Muscle of leg (tissue), 16 donors: ENCODE measurements at places on chromosomes 6 and 20. TPM values are rescaled to one million over a fixed set of nuclear protein-coding genes. Genes with fewer than 3 reads are reported as not detected.
A peak's percentile ranks its signal among the peaks of the same experiment; 100 is the strongest.

C20orf144 gene
- 0.12 TPM for polyA plus RNA-seq

RHAG gene
- 0.97 TPM for polyA plus RNA-seq

HLA-DRB1 gene
- polyA plus RNA-seq = 16.5 TPM

ARMH2 gene
- polyA plus RNA-seq = not detected

LPA gene
- polyA plus RNA-seq = 0.06 TPM

FAM50B gene
- polyA plus RNA-seq = 7.3 TPM

LKAAEAR1 gene
- not detected for polyA plus RNA-seq

FAM209B gene
- not detected for polyA plus RNA-seq

BPIFB2 gene
- not detected for polyA plus RNA-seq

DNA sequence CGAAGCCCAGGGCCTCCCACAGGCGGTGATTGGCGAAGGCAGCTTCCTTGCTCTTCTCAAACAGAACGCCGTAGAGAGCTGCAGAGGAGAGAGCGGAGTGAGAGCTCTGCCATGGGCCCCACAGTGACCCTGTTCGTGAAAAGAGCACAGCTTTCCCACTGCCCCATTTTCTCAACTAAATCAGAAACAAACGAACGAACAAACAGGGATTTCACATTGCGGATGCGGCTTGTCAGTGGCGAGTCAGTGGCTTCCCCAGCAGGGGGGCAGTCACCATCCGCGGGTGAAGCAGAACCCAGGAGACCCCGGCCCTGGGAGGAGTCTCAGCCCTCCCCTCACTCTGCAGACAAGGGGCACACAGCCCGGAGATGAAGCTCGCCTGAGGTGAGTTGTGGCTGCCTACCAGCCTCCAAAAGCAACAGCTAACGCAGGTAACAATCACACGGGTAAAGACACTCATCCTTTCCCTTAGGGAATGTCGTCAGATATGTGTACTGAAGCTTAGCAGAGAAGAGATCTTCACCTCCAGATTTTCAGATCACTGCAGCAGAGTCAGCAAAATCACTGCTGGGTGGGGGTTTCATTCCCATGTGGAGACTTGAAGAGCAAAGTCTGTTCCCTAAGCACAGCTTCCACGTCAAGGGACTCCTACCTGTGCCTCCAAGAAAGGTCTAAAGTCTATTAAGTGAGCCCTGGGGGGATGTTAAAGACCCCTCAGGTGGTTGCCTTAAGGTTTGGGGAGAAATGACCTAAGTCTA lies 51.2 kb upstream of the GPR31 start:
- DNase-seq = no peak

DNA sequence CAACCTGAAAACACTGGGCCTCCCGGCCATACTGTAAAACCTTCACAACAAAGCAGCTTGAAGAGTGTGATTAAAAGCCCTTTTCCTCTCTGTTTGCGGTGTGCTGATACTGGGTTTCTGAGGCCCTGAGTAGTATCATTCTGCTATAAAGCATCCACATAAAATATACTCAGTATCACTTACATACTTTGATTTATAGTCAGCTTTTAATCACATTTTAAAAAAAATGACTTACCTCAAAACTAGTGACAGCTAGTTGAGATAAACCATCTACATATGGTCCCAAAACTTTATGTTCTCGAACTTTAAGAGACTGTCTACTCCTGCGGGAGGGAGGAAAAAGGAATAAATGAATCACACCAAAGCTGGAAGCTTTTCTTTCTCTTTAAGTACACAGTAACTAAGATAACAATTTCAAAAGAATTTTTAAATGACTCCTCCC lies 135.7 kb downstream of the KIF13A start:
- DNase-seq = peak; percentile 27

DNA sequence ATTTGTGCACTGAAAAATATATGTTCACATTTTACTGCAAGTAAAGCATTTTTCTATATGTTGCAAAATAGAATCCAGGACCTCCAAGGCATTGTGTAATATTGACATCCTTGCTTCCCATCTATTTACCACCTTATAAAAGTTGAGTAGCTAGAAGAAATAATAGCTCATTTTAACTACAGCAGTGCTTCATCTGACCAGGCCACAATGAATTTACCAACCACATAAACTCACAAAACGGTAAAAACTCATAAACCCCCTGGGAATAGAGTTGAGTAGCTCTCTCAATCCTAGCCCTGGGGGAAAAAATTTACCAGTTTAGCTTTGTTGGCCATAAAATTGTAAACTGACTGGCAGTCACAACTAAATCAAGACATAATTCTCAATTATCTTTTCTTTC lies 3.9 kb downstream of the ATXN1 start:
- DNase-seq = no peak

- DNase-seq = peak; percentile 34
Measured at GRCh38 chr6:137975188-137975940, 108.3 kb downstream of the TNFAIP3 start.

- no peak for DNase-seq
Measured at GRCh38 chr6:89413006-89413400, 930 bp upstream of the RRAGD start.

GRCh38 chr6:169146521-169146920 lies 107.1 kb downstream of the THBS2 start:
- DNase-seq = no peak

DNA sequence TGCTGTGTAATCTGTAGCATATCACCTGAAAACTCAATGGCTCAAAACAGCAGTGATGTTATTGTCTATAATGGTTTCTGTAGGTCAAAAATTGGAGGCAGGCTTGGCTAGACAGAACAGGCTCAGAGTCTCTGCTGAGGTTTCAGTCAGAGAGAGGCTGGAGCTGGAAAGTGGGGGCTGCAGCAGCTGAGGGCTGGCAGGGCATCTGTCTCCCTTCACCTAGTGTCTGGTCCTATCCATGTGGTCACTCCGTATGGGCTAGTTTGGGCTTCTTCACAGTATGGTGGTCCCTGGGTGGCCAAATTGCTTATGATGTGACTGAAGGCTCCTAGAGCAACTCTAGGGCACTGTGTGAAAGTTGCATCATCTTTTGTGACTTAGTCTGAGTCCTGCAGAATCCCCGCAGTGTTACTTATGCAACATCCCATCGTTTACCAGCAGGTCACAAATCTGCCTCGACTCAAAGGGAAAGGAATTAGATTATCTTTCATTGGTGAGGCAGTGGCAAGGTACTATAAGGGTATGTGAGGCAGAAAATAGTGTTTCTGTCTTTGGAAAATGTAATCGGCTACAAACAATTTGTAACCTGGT lies 497.0 kb downstream of the EPHA7 start:
- no peak for DNase-seq

DNA sequence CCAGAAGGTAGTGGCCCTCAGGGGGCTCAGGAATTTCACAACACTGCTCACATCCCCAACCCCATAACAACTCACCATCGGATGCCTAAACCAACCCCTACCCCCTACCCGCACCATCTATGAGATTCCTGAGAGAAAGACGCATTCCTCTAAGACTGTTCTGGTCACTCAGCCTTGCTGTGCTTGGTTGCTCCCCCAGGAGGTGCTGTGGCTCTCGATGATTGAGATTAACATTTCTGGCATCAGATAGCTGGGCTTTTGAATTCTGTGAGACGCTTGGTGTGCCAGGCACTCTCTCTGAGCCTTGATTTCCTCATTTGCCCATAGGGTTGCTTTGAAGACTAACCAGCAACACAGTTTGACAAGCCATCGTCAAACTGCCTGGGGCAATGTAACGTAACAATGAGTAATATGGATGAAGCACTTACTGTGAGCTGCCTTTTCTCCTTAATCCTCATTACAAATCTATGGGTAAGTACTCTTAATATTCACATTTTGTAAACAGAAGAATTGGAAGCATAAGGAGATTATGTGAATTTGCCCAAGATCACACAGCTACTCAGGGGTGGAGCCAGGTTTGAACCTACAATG lies 978 bp downstream of the WFDC6 start:
- no peak for DNase-seq

DNA sequence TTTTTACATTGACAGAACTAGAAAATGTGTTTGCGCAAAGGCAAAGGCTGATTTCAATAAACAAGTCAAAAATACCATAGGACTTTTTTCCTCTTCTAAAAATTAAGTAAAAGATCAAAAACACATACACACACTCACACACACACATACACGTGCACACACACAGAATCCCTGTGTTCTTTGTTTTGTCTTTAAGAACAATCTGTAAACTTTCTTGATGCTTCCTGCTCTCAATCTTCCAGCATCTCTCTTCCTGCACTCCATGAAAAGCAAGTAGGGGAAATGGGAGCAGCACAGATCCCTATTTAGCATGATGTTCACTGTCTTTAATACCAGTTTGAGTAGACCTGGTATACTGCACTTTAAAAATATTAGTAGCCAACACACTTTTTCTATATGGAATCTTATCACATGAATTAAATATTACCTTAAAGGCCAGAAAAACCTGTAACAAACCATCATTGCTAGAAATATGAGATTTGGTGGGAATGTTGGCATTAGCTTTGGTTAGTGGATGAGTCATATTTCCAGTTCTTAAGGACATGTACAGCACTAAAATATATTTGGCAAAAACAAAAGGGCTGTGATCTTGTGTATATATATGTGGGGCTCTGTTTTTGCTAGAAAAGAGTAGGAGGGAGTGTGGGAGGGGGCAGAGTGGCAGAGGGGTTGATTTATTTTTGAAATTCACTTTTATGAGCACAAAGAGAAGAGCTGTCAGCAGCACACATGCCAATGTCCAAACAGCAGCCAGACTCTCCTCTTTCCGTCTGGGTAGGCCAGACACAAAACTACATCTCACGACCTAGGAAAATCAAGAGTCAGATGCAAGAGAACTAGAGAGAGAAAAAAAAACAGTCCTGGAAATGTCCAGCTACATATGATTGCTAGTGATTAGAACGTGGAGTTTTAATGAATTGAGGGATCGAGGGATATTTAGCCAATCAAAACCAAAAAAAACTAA lies 4.6 kb downstream of the PTPRK start:
- DNase-seq = peak; percentile 33

DNA sequence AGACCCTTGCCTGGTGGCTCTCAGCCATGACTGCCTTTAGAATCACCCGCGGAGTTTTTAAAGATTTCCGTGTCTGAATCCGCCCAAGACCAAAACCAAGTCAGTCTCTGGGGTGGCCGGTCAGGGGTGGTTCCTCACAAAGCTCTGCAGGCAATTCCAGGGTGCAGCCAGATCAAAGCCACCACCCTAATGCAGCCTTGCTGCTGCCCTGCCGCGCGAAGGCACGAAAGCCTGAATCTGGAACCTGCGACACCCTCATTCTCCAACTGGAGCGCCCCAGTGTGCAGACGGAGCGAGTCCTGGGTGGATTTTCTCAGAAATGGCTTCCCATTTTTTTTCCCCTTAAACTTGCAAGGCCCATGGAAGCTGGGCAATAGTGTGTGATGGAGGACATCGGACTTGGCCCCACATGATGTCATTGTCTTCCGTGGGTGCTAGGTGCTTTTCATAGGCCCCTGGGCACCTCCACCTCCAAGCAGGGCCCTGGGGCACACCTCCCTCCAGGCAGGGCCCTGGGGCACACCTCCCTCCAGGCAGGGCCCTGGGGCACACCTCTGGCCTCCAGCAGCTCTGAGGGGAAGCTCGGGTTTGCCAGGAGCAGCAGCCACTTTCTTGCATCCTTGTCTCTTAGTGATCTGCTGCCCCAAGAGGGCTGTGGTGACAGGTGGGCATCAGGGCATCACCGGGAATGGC lies 343.1 kb downstream of the ZFAND3 start:
- no peak for DNase-seq

- DNase-seq = no peak
Measured at GRCh38 chr6:25692472-25692871, 40.5 kb downstream of the SCGN start.

- no peak for DNase-seq
Measured at GRCh38 chr20:59356662-59357165, 56.3 kb downstream of the EDN3 start.

- no peak for DNase-seq
Measured at GRCh38 chr6:19013026-19013705, 626.0 kb downstream of the RNF144B start.

- DNase-seq = no peak
Measured at GRCh38 chr6:34341481-34341971, 50.9 kb downstream of the NUDT3 start.

DNA sequence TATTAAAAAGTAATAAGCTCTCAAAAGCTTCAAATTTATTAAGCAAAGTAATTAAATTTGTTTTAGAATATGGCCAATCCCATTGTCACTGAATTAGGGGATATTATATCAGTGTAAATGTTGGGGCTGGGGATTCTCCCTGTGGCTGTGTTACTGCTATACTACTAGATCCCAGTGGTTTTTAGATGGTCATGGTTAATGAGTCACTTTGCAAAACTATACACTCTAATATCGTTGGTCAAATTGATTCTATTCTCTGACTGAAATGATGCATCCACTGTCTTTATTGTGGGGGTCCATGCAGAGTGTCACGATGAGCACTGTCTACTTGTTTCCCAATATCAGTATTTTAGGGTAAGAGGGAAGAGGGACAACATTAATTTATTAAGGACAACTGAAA lies 336.9 kb upstream of the PREP start:
- DNase-seq = no peak

DNA sequence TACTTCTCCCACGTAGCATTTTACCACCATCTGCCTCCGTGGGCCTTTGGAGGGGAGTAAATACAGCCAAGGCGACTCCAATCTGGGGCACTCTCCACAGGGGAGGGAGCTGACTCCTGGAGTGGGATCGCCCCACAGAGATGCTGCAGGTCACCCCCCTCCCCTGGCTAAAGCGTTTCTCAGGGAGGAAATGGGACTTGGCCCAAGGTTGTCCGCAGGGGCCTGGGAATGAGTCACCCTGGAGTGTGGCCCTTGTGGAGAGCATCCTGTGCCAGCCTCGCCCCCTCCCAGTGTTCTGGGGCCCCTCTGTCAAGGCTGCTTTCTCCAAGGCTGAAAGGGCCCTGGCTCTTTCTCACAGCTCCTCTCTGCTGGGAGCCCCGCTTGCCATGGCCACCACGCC lies 84.5 kb upstream of the QKI start:
- DNase-seq = no peak

DNA sequence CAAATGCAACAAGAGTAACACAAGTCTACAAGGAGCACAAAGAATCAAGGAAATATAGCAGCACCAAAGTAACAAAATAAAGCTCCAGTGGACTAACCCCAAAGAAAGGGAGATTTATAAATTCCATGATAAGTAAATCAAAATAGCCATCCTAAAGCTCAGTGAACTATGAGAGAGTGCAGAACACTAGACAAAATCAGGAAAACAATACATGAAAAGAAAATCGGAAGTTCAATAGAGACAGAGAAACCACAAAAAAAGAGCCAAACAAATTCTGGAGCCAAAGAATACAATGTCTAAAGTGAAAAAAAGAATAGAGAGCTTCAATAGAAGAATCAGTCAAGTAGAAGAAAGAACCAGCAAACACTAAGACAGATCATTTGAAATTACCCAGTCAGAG lies 247.3 kb upstream of the TENT5A start:
- no peak for DNase-seq

DNA sequence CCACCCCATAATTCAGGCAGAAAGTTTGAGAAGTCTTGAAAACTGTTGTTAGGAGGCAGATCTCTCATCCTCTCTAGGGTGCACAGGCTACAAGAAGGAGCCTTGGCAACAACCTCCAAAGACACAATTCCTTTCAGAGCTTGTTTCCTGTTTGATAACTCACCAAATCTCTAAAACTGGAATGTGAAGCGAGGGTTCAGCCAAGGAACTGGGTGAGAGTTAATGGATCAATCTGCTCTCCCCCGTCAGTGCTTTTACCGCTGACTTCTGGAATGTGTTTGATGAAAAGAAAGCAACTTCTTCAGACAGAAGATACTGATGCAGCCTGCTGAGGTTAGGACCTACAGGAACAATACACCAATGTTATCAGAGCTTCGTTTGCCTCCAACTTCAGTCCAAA lies 171.8 kb upstream of the BMP2 start:
- DNase-seq = peak; percentile 34

- DNase-seq = no peak
Measured at GRCh38 chr6:161828355-161828754, 554.5 kb upstream of the AGPAT4 start.

GRCh38 chr6:164290101-164290500 lies 875.6 kb downstream of the QKI start:
- DNase-seq = no peak
